ENCODE measurements at places on chromosomes 2 and 18. TPM values are rescaled to one million over a fixed set of nuclear protein-coding genes. Genes with fewer than 3 reads are reported as not detected.

CD8B2 gene
- total RNA-seq = not detected

PROC gene
- 0.59 TPM for total RNA-seq

STAT4 gene
- 1.3 TPM for total RNA-seq

CCDC150 gene
- 20.2 TPM for total RNA-seq

LYG2 gene
- not detected for total RNA-seq

AQP12A gene
- total RNA-seq = not detected

GREB1L gene
- 3.8 TPM for total RNA-seq

POTEJ gene
- total RNA-seq = not detected

KCNE4 gene
- total RNA-seq = not detected

AGXT gene
- not detected for total RNA-seq

COL4A3 gene
- total RNA-seq = 17.6 TPM

CCDC178 gene
- total RNA-seq = not detected

ASB18 gene
- not detected for total RNA-seq

BUB1 gene
- 66.1 TPM for total RNA-seq

PKP4 gene
- total RNA-seq = 119 TPM

TWSG1 gene
- 24.8 TPM for total RNA-seq

ARHGEF33 gene
- total RNA-seq = 0.71 TPM

POTEC gene
- not detected for total RNA-seq

LOXHD1 gene
- total RNA-seq = not detected

CNNM4 gene
- total RNA-seq = 17.6 TPM

VIT gene
- not detected for total RNA-seq

SERPINB13 gene
- not detected for total RNA-seq
